Lung microvascular endothelial cell (primary cell): ENCODE measurements at places on chromosomes 6 and 20. TPM values are rescaled to one million over a fixed set of nuclear protein-coding genes. Genes with fewer than 3 reads are reported as not detected.
A peak's percentile ranks its signal among the peaks of the same experiment; 100 is the strongest.

- DNase-seq, result no peak
Observed at GRCh38 chr6:2839982-2840748, 1.5 kb downstream of the SERPINB1 start.

GRCh38 chr6:126210398-126211075 is 129.4 kb upstream of the CENPW start:
- DNase-seq, result no peak

- DNase-seq, result no peak
Observed at GRCh38 chr20:62968378-62969178, 16.1 kb downstream of the SLC17A9 start.

Gene TREM1
- total RNA-seq, result not detected in 2 replicates

DNA sequence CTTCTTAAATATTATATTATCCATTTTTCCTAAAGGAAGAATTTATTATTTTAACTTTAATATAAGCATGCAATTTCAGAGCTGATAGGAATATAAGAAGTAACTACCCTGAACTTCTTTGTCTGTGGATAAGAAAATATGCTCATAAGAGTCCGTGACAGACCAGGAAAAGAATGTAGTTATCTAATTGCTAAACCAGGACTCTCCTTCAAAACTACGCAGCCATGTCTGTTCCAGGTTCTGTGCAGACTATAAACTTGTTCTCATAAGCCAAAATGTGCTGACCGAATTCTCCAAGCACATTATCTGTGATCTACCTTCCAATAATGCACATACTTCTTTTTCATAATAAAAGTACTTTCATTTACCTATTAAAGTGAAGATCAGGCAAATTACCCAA is 116.5 kb downstream of the TRDN start:
- no peak for DNase-seq

DNA sequence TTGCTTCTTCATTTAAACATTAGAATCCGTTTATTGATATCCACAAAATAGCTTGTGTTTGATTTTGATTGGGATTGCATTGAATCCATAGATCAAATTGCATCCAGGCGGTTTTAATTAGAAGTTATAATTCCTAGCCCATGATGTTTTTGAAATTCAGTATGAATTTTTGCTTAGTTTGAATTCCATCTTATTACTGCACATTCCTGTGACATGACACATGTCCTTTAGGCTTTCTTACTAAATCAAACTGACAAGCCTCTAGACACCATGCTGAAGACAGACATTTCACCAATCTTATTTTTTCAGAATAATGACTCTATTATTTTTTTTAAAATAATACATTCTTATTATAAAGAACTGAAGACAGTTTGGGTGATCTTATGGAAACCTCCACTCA is 21.4 kb upstream of the PI16 start:
- DNase-seq, result peak; percentile 57

Gene MTO1
- 14.6 and 22.0 TPM in 2 replicates for total RNA-seq

Gene PLN
- under 0.01 TPM in 1 of 2 replicates, not detected in the other for total RNA-seq

- DNase-seq, result peak; percentile 71
Observed at GRCh38 chr20:17504898-17505635, 26.1 kb downstream of the BFSP1 start.

Gene FLRT3
- 0.87 and 3.4 TPM in 2 replicates for total RNA-seq

Gene CST7
- total RNA-seq, result not detected in 2 replicates

Gene CTAGE9
- not detected in 2 replicates for total RNA-seq

DNA sequence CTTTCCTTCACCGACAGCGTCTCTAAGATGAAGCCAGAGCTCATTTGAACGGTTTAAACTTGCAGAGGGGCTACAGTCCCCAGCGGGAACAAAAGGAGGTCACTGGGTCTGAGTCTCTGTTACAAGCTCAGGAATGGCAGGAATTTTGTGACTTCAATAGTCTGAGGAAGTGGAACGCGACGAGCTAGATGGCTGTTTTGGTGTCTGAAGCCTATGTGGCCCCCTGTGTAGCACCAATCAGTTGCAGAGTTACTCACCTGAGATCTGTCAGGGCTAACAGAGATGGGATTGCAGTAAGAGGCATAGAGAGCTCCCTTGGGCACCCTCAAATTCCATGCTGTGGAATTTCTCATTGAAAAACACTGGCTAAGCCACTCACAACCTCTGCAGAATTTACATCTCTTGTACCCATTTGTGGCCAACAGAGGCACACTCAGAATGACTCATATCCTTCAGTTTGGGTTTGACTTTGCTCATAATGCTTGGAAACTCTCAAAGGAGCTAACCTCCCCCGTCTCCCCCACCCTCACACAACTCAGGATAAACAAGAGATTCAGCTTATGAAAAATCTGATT is 7.1 kb upstream of the TCP11 start:
- DNase-seq, result no peak

DNA sequence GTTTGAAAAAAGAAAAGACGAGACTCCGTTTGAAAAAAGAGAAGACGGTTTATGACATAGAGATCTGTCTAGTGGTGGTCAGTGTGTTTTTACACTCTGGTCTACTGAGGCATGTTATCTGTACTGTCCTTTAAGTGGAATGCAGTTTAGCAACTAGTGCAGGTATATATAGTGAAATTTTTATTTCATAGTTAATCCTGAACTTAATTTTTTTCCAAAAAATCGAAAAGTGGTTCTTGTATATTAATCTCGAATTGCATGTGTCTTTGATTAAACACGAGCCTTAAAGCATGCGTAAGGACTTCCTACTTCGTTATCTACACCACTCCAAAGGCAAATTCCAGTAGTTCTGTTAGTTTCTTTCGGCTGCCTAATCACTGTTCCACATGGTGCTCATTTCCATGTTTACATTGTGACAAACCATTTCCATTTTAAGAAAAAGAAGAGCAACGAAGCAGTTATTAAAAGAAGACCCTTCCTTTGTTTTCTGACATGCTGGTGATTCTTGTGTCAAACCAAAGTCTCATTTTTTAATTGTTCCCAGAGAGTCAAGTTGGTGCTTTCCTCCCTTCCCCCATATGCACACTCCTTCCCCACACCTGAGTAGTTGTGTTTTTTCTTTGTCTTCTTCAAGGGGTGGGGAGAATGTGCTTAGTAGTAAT is 2.3 kb downstream of the SNX9 start:
- DNase-seq, result peak; percentile 69

Gene TRDN
- not detected in 2 replicates for total RNA-seq

GRCh38 chr20:48823960-48824498 is 3.8 kb downstream of the PREX1 start:
- peak; percentile 77 for DNase-seq

Gene PXDC1
- total RNA-seq, result 45.1 and 103 TPM in 2 replicates

DNA sequence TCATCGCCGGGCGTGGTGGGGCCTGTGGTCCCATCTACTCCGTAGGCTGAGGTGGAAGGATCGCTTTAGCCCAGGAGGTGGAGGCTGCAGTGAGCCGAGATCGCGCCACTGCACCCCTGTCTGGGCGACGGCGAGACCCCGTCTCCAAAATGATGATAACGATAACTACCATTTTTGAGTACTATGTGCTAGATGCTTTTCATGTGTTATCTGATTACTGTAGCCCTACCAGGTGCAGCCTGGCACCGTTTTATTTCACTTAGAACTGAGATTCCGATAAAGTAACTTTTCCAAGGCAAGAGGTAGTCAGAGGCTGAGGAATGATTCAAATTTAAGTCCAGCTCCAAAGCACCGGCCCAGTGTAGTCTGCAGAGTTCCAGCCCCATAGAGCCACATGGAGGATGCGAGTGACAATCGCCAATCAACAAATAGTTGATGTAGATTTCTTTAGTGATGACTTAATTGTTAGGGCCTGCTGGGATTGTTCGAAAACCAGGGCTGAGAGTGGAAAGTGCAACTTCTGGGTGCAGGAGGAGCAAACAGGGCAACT is 727 bp downstream of the ERMARD start:
- DNase-seq, result peak; percentile 18

- no peak for DNase-seq
Observed at GRCh38 chr6:93886416-93886815, 467.1 kb upstream of the EPHA7 start.

DNA sequence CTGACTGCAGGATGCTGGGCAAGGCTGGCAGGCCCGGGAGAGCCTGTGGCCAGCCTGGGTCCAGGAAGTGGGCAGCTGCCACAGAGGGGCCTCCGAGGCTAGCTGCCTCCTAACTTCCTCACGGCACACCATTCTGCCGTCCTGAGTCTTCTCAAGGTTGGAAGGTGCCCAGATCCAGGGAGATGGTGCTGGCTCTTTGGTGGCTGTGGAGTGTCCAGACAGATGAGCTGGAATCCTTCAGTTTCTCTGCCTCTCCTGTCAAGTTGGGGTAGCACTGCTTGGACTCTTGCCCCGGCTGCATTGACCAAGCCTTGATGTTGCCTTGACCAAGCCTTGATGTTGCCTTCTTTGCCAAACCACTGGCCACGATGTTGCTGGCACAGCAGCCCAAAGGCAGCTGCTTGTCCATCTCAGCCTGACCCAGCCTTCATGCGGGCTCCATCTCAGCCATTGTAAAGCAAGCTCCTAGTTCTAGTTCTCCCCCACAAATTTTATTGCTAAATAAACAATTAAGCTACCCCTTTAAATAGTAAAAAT is 75.1 kb upstream of the AFDN start:
- no peak for DNase-seq

Gene GPX5
- not detected in 2 replicates for total RNA-seq

Gene GSS
- total RNA-seq, result 54.3 and 61.1 TPM in 2 replicates

Gene CHMP4B
- 30.3 and 34.1 TPM in 2 replicates for total RNA-seq

- DNase-seq, result no peak
Observed at GRCh38 chr6:23031986-23032385, 462.6 kb downstream of the HDGFL1 start.

Gene FHL5
- not detected in 2 replicates for total RNA-seq

DNA sequence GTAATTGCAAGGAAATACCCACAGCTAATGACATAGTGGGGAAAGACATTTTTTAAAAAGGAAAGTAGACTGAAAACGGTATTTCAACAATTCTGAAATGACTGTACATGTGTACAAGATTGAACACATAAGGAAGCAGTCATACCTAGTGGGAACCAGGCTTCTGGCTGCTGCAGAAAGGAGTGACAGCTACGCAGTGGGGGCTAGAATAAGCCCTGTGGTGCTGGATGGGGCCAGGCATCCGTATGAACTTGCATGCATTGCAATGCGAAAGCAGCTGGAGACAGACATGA is 54.9 kb upstream of the GPR31 start:
- no peak for DNase-seq

Gene BPIFA1
- total RNA-seq, result not detected in 2 replicates

Gene TBXT
- not detected in 2 replicates for total RNA-seq

Gene PDYN
- not detected in 2 replicates for total RNA-seq

Gene STK38
- total RNA-seq, result 8.7 and 9.5 TPM in 2 replicates

DNA sequence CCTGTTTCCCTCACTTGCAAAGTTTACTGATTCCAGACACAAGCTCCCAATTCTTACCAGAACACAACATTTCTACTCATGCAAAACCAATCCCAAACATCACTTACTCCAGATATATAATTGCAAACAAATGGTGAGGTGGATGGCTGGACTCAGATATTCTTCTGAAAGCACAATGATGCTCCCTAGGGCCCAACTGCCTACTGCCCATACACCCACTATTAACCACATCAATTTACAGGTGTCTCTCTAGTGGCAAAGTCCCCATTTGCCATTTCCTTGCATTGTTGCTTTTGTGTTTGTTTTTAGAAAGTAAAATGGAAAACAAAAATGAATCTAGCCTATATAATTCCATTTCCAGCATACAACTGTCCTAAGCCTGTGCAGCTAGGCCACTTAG is 320.9 kb upstream of the PRDM1 start:
- DNase-seq, result no peak

GRCh38 chr6:111990214-111990613 is 63.7 kb upstream of the CCN6 start:
- no peak for DNase-seq

Gene SH3BGRL2
- 47.7 and 123 TPM in 2 replicates for total RNA-seq

Gene ADGB
- not detected in 2 replicates for total RNA-seq

- peak; percentile 78 for DNase-seq
Observed at GRCh38 chr20:38604873-38605303, 3.3 kb downstream of the ARHGAP40 start.

DNA sequence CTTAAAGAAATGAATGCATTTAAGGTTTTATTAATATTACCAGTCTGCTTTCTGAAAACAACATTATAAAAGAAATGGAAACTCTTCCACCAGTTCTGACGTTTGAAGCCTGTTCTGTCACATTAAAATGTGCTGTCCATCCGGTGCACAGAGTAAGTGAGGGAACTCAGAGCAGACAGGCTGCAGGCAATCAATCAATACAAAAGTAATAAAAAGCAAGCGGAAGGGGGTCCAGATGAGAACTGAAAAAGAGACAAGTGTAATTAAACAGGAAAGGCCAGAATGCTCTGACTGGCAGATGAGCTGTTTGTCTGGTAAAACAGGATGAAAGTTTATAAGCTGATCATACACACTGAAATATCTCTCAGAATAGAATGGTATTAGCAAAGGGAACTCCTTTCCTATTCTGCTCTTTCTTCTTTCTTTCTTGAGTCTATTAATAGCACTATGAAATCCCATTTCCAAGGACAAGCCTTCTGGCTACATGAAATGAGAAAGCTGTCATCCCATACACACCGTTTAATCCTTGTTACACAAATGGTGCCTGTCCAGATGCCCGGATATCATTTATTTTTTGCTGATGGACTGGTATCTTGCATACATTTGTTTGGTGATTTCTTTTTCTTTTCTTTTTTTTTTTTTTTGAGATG is 94.3 kb downstream of the RAMACL start:
- DNase-seq, result no peak

DNA sequence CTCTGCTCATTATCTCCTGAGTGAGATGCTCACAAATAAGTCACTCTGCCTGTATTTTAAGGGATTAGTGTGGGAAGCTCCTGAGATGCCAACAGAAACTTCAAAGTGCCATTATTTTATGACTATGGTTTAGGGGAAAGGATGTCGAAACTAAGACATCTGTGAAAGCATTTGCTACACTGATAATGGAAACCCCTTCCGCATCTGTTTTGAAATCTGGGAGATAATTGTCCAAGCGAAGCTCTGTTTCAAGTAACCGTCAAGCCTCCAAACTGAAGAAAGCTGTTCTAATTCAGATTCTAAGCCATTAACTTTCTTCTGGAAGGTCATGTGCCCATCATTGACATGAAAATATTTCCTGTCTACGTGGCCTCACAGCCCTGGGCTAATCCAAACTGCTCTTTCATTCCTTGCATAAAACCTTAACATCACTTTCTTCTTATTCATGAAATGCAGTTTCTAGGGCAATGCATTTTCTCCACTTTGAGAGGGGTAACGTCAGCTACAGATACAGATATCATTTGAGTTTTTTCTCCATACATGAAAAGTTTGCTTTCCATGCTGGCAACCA is 932.0 kb downstream of the C6orf118 start:
- no peak for DNase-seq
